ENCODE measurements at places on chromosomes 11 and 22.

- no peak for DNase-seq
Observed at GRCh38 chr11:72719144-72719543, 33.1 kb downstream of the ARAP1 start.

- no peak for DNase-seq
Observed at GRCh38 chr11:7635137-7635536, 38.2 kb downstream of the CYB5R2 start.

DNA sequence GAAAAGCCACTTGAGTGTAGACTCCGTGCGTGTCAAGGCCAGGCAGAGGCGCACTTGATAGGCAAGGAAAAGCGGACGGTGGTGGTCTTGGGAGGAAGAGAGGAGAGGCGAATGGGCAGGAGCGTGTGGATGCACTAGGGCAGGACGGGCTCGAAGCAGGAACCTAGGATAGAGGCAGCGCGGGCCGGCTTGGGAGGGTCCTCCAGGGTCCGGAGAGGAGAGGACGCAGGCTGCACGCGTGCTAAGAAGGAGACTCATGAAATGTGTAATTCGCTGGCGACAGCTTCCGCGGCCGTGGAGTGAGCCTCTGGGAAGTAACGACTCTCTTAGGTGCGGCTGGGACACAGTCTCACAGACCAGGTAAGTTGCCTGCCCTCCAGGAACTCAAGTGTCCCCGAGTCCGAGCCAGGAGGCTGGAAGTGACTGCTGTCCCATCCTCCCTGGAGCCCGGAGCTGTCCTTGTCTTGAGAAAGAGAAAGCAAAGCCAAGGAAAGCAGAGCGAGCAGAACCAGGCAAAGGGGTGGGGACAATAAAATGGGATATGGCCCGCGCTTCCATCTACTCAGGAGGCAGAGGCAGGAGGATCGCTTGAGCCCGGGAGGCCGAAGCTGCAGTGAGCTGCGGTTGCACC, 874 bp upstream of the IL17RA start:
- no peak for DNase-seq

- no peak for DNase-seq
Observed at GRCh38 chr11:353179-353873, 16.0 kb upstream of the B4GALNT4 start.

GRCh38 chr11:94272738-94273313, 31.6 kb upstream of the IZUMO1R start:
- no peak for DNase-seq

DNA sequence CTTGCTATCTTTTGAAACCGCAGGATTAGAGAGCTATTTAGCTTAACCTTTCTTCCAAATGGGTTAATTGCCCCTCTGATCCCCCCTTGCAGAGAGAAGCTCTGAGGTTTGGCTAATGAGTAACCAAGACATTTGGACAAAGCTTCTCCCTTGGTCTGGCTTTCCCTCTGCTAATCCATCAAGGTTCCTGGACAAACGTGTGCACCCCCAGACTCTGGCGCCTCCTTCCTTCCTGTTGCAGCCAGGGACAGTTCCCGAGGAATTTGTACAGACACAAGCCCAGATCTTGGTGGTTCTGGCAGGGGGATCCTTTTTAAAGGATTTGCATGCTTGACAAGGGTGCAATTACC, 1.6 kb downstream of the KIAA1671 start:
- no peak for DNase-seq

All from erythroblast (primary cell).